ENCODE measurements at places on chromosomes 6 and 20.

DNA sequence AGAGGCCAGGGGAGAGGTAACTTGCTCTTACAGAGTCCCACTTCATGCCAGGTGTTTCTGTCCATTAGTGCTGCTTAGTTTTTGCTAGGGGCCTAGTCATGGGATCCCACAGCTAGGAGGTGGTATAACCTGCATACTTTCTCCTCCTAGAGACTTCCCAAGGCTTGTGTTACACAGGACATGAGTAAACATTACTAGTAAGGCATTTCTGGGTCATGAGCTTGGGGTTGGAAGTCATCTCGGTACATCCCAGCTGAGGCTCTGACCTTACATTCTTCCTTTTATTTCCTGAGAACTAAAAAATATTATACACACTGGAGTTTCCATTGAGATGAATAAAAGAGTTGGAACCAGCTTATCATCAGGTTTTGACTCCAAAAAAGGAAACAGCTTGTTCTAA is 20.9 kb upstream of the PNPLA1 start:
- DNase-seq: no peak

DNA sequence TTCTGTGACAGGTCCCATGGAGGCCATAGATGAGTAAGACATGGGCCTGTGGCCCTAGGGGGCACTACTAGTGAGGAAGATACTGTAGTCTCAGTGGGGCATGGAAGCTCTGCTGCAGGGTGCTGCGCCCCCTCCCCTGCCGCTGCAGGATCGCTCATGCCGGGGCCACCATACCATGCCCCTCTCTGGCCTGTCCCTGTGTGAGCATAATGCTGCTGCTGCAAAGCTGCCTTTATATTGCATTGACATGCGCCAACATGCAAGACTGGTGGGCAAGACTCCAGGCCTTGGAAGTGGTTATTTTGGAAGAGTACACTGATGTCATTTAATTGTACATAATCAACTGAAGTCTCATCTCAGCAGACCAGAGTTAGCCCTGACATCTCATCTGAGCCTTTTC is 60.0 kb downstream of the TOX2 start:
- no peak for DNase-seq

- no peak for DNase-seq
Measured at GRCh38 chr6:152343735-152344360, 293.3 kb downstream of the SYNE1 start.

GRCh38 chr6:116034327-116034726 is 26.4 kb downstream of the FRK start:
- no peak for DNase-seq

DNA sequence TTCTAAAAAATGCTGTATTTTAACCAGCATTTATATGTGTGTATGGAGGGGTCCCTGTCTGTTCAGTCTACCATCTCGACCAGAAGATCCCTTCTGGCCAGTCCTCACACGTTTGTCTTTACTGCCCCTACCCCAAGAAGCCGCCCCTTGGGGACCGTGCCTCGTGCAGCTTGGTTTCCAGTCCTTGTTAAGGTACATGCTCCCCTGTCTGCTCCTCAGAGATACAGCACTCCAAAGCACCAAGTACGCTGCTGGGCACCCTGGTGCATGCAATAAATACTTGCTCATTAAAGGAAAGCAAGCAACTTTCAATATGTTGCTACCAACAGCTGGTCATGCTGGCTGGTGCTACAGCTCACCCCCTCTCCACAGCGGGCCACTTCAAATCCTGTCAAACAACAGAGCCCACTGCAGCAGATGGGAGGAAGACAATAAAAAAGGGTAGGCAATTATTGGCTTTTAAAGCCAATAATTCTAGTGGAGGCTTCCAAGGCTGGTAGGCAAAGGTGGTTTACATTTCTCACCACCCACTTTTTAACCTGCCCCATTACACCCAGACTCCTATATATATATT is 61.6 kb downstream of the PSMG4 start:
- no peak for DNase-seq

- DNase-seq: no peak
Measured at GRCh38 chr6:41255638-41256246, 27.6 kb downstream of the TREML4 start.

Data from COLO829 (cell line).